Cortex of kidney (tissue), 1 donor: ENCODE measurements at places on chromosomes 4 and X.

DNA sequence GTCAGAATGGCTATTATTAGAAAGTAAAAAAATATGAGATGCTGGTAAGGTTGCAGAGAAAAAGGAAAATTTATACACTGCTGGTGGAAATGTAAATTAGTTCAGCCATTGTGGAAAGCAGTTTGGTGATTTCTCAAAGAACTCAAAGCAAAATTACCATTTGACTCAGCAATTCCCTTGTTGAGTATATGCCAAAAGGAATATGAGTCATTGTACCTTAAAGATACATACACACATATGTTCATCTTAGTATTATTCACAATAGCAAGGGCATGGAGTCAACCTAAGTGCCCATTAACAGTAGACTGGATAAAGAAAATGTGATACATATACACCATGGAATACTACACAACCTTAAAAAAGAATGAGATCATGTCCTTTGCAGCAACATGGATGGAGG lies 148.2 kb downstream of the COMMD8 start:
- no peak for DNase-seq

- no peak for DNase-seq
Measured at GRCh38 chrX:115679460-115679859, 118.5 kb downstream of the PLS3 start.

- DNase-seq, result no peak
Measured at GRCh38 chr4:99321241-99322191, at the start of gene ADH1B. ADH1B (minus strand) TSS chr4:99321401; CDS start chr4:99321331, 70 bp downstream.

DNA sequence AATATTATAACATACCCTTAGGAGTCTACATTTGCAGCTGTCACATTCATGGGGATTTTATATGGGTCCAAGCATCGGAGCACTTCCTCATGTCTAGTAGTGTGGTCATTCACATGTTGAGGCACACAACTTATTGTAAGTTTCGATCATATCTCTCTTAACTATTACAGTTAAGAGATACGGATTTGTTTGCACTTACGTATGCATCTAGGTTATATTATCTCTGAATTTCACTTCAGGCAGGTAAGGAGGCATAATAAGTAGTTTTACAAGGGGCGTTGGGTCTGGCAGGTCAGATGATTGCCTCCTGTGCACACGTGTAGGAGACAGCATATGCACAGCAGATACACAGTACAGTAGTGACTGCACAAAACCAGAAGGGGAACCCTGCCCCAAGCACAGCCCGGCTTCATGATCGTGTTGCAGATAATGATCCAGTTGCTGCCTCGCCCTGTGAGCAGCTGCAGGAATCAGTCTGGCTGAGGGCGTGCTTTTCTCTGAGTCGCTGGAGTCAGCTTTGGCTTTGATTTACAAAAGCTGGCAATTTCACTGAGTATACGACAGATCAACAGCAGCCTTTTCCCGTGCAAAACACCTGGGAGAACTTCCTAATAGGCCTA lies 302.9 kb upstream of the GATB start:
- DNase-seq, result no peak

DNA sequence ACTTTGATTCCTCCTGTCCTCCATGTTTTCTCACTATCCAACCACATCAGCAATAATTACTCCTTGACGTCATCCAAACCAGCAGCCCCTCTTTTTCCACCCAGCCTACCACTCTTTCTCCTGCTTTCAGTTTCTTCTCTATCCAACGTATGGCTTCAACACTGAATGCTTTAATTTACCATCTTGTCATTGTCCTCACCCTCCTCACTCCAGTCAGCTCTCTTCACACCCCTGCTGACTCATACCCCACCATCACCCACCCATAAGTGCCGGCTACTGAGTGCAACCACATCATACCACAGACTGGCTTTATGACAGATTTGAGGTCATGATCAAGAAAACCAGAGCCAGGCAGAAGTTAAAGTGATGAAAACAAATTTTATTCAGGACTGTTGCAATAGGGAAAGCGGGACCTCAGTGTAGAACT lies 9.8 kb upstream of the ANXA5 start:
- DNase-seq, result no peak

GRCh38 chr4:117996891-117997290 lies 37.4 kb upstream of the NDST3 start:
- DNase-seq, result no peak

GRCh38 chr4:137266511-137266910 lies 265.8 kb downstream of the PCDH18 start:
- no peak for DNase-seq

GRCh38 chr4:152217896-152218295 lies 318.0 kb downstream of the FBXW7 start:
- DNase-seq, result no peak

- DNase-seq, result no peak
Measured at GRCh38 chr4:181688432-181688831, 554.8 kb upstream of the TENM3 start.

GRCh38 chrX:152155766-152156310 lies 17.5 kb upstream of the MAGEA10 start:
- no peak for DNase-seq

DNA sequence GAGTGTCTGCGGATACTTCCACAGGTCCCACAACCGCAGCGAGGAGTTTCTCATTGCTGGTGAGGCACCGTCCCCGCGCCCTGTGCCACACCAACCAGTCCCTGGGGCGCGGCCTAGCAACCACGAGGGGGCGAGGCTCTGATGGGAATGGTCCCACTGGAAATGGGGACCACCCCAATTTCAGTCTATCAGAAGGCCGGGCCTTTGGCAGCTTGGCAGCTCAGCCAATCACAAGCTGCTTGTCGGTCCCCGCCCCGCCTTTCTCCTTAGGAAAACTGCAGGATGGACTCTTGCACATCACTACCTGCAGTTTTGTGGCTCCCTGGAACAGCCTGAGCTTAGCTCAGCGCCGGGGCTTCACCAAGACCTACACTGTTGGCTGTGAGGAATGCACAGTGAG lies 3.0 kb downstream of the TIMP1 start:
- DNase-seq, result no peak

- DNase-seq, result no peak
Measured at GRCh38 chr4:146308951-146309350, 94.6 kb downstream of the REELD1 start.

- DNase-seq, result no peak
Measured at GRCh38 chrX:6465756-6466155, 69.2 kb downstream of the VCX3A start.

GRCh38 chr4:105472871-105473323 lies 965 bp downstream of the PPA2 start:
- DNase-seq, result no peak

- no peak for DNase-seq
Measured at GRCh38 chr4:11428231-11428898, at the start of gene HS3ST1. HS3ST1 (minus strand) TSS chr4:11428894; CDS start chr4:11400005, 28,889 bp downstream.

DNA sequence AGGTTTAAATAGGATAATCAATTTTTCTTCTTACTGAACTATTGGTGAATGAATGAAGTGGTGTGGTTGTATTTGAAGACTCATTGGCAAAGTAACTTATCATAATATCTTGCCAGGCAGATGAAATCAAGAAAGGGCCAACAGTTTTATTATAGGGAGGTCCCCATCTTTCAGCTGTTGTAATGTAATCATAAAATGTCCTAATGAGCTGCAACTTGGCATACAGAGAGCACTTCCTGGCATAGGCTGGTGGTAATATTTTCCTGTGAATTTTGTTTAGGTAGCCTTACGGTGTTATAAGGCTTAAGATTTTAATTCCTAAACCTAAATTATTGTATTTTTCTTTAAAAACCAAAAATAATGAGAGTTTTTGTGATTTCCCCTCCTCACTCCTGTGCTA lies 17.5 kb downstream of the FHIP1A start:
- DNase-seq, result no peak

GRCh38 chr4:104163820-104164219 lies 330.9 kb downstream of the CXXC4 start:
- no peak for DNase-seq
